Bronchus fibroblast of lung (primary cell): ENCODE measurements at places on chromosomes 11 and 22. TPM values are rescaled to one million over a fixed set of nuclear protein-coding genes. Genes with fewer than 3 reads are reported as not detected.

SCGB1A1 gene
- not detected in 2 replicates for total RNA-seq

CRELD2 gene
- total RNA-seq, result 44.4 and 44.7 TPM in 2 replicates

GLB1L3 gene
- total RNA-seq, result not detected in 2 replicates

CATSPER1 gene
- total RNA-seq, result 0.30 TPM in 1 of 2 replicates, not detected in the other

MS4A10 gene
- not detected in 2 replicates for total RNA-seq

SLC29A2 gene
- total RNA-seq, result 3.7 and 4.9 TPM in 2 replicates

UVRAG gene
- 7.4 and 8.6 TPM in 2 replicates for total RNA-seq
